Stimulated activated CD4-positive, alpha-beta T cell treated with anti-CD3 and anti-CD28 coated beads, Interleukin-2, amount 100 ng/mL, for 4 hours (primary cell): ENCODE measurements at places on chromosomes 5 and 9.

DNA sequence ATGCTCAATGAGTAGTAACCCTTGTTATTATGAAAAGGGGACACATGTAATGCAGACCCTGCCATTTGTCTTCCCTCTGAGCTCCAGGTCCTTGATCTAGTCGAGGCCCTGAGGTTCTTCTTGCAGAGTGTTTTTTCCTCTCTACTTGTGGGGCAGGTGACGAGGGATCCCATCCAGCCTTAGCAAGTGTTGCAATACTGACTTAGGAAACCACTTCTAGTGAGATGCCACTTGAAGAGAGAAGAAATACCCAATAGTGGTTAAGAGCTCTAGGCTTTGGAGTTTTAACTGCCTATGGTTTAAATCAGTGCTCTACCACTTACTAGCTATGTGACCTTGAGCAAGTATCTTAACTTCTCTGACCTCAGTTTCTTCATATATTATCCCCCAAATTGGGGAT is 10.2 kb downstream of the PPARGC1B start:
- no peak for DNase-seq

- no peak for DNase-seq
Observed at GRCh38 chr5:127863161-127863560, 160.0 kb downstream of the CCDC192 start.

DNA sequence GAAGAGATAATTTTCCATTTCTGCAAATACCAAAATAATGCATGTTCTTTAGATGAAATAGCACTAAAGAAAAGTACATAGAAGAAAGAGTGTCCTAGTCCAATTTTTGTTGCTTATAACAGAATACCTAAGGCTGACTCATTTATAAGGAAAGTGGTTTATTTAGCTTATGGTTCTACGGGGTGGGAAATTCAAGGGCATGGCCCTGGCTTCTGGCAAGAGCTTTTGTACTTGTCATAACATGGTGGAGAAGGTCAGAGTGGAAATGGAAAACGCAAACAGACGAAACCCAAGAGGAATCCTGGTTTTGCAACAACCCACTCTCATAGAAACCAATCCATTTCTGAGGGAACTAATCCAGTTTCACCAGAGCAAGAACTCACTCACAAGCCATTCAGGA is 283.7 kb downstream of the CSNK1G3 start:
- no peak for DNase-seq

GRCh38 chr5:125394661-125395280 is 648.3 kb upstream of the ZNF608 start:
- no peak for DNase-seq

DNA sequence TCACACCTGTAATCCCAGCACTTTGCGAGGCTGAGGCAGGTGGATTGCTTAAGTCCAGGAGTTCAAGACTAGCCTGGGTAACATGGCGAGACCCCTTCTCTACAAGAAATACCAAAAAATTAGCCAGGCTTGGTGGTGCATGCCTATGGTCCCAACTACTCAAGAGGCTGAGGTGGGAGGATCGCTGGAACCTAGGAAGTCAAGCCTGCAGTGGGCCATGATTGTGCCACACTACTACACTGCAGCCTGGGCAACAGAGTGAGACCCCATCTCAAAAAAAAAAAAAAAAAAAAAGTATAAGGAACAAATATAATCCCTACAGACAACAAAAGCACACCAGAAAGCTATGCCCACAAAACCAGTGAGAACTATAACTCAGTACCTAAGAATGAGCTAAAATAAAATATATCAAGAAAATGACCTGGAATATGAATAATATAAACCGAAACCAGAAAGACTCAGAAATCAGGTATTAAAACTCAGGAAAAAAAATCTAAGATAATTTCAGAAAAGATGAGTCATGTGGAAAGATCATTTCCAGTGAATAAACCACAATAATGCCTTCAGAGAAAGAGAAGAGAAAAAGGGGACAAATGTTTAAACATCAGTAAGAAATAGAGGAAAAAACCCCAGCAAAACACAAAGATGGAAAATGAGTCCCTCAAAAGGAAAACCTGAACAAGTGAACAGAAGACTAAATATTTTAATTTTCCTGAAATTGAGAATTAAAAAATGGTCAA is 57.4 kb downstream of the GOLPH3 start:
- DNase-seq: no peak

DNA sequence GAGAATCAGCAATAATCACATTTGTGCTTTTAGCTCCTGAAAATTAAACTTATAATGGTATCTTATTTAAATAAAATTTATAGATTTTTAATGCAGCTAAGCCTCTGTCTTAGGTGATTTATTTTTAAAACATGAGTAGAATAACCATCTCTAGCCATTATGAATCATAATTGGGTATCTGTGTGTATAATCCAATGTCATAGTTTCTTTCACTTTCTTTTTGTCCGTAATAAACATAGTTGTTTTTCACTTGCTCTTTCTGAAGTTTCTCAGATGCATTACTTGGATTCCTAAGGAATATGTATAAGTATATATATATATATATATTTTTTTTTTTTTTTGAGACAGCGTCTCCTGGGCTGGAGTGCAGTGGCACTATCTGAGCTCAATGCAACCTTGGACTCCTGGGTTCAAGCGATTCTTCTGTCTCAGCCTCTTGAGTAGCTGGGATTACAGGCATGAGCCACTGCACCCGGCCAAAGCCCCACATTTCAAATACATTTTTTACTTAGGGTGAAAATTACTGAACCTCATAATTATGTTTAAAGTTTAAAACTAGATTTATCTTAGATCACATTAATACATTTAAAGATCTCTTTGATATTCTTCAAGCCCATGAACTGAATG is 377.1 kb downstream of the PRDM9 start:
- no peak for DNase-seq

GRCh38 chr5:38329132-38329715 is 70.9 kb downstream of the EGFLAM start:
- no peak for DNase-seq

- no peak for DNase-seq
Observed at GRCh38 chr9:76704593-76705204, 59.5 kb upstream of the PCA3 start.

GRCh38 chr9:131484560-131485185 is 18.0 kb upstream of the POMT1 start:
- DNase-seq: no peak

DNA sequence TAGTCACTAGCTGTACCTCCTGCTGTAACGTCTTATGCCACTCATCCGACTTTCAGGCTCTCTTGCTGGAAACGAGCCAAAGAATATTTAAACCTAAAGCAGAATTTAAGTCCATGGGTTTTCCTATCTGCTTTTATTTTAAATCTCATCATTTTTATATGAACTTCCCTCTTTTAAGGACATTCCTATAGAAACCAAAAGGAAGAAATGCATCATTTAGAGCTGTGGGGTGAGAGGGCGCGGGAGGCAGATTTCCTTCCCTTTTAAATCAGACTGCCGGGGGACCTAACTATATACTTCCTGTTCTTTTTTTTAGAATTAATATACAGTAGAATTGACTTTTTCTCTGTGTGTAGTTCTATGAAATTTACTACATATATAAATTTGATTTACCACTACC is 468.8 kb downstream of the BNC2 start:
- DNase-seq: no peak

- DNase-seq: no peak
Observed at GRCh38 chr5:121692158-121692557, 159.5 kb upstream of the FTMT start.

GRCh38 chr5:109718216-109718615 is 28.5 kb downstream of the MAN2A1 start:
- no peak for DNase-seq

DNA sequence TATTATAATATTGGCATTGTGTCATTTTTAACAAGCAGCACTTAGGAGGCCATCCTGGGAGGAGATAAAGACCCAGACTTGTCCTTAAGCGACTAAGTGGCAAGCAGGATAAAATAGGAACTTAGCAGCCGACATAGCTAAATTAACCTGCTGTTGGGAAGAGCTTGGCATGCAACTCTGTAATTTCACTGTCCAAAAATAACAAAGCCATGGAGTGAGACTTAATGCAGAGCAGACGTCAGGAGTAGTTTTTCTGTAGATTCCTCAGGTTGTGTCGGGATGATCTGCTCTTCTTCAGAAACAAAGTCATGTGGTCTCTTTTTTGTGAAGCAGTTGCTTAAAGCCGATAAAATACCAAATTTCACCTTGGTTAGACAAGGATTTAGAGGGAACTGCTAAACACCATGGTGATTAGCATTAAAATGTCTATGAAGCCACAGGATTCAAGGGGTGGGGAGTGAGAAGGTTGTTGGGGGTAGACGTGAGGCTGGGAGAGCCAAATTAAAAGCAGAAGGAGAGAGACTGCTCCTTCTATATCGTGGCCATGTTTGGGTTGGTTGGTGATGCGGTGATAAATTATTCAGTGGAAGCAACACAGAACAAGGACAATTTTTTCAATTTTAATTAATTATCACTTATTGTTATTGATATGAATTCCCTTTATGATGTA is 303.0 kb downstream of the CSNK1G3 start:
- no peak for DNase-seq

GRCh38 chr5:129904102-129904666 is at the start of gene CHSY3:
Gene CHSY3, plus strand, starts transcription at chr5:129904465.
- DNase-seq: peak; percentile 6

DNA sequence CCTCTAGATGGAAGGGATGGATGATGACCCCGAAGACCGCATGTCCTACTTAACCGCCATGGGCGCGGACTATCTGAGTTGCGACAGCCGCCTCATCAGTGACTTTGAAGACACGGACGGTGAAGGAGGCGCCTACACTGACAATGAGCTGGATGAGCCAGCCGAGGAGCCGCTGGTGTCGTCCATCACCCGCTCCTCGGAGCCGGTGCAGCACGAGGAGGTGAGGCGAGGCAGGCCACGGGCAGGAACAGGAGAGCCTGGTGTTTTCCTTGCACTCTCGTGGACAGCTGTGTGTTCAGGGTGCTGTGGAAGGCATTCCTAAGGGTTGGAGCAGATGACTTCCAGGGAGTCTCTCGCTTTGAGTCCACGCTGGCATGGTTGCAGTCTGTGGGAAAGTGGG is 73.9 kb downstream of the TJP2 start:
- no peak for DNase-seq

DNA sequence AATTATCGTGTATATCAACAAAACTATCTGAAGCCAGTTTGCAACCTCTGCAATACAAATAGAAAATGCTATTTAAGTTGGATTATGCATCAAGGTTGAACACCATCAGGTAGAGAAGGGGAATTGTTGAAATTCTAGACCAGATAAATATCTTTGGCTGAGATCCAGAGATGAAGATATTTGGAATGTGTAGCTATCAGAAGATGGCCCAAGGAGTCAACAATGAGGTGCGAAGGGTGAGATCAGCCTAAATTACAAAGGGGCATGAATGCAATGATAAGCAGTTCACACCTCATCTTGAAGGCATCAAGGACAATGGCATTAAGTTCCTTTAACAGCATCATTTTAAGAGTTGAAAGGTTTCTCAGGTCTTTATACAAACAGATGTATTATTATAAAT is 572.1 kb upstream of the DMAC1 start:
- no peak for DNase-seq

DNA sequence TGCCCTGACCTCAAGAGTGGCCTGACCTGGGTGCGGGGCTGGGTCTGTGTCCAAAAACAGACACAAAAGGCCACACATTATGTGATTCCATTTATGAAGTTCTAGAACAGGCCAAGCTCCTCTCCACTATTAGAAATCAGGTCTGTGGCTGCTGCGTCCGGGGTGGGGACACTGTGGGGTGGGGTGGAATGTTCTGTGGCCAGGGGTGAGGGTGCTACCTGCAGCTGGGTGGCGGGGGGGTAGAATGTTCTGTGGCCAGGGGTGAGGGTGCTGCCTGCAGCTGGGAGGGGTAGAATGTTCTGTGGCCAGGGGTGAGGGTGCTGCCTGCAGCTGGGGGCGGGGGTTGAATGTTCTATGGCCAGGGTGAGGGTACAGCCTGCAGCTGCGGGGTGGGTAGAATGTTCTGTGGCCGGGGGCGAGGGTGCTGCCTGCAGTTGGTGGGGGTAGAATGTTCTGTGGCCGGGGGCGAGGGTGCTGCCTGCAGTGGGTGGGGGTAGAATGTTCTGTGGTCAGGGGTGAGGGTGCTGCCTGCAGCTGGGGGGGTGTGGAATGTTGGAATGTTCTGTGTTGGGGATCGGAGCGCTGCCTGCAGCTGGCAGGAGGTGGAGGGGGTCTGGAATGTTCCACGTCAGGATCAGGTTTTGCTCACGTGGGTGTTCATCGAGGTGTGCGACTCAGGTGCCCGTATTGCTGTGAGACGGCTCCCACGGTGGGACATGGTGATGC is 8.3 kb downstream of the LCN12 start:
- no peak for DNase-seq

GRCh38 chr5:173412566-173412965 is 84.4 kb upstream of the STC2 start:
- no peak for DNase-seq

GRCh38 chr5:134944630-134945029 is 23.1 kb upstream of the CATSPER3 start:
- no peak for DNase-seq

DNA sequence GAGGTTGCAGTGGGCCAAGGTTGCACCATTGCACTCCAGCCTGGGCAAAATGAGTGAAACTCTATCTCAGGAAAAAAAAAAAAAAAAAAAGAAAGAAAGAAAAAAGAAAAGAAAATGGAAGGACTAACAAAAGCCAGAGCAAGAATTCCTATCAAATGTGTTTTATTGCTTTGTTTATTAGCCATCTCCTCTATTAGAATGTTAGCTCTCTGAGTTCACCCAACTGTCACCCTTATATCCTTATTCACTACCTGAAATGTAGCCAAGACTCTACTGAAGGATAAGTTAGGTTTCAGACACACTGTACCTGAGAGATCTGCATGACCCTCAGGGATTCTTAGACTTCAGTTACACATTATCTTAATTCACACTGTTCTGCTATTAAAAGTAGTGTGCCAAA is 177.9 kb downstream of the MAPKAP1 start:
- no peak for DNase-seq

GRCh38 chr9:75664597-75664996 is 225.9 kb upstream of the PCSK5 start:
- DNase-seq: no peak

- no peak for DNase-seq
Observed at GRCh38 chr9:8632493-8632892, 832.9 kb upstream of the DMAC1 start.

- DNase-seq: no peak
Observed at GRCh38 chr5:5037674-5038073, 102.5 kb upstream of the ADAMTS16 start.

DNA sequence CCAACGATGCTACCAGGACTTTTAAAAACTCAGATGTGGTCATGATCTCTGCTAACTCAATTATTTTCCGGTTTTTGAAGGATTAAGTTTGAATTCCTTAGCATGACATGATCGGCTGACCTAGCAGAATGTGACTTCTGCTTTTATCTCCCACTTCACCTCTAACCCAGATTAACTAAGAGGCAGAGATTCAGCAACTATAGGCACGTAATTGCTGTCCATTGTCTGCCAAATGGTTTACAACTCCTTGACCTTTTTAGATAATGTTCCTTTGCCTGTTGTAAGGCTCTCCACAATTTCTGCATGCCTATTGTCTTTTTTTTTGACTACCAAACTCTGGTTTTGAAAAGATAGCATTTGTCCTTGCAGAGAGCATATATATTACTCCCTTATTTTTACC is 268.2 kb downstream of the BRINP1 start:
- DNase-seq: no peak

GRCh38 chr9:104808035-104808614 is 44.2 kb downstream of the NIPSNAP3B start:
- DNase-seq: no peak

- DNase-seq: no peak
Observed at GRCh38 chr5:148512498-148512897, 128.7 kb downstream of the FBXO38 start.
